ENCODE measurements at places on chromosomes 2 and 18.

DNA sequence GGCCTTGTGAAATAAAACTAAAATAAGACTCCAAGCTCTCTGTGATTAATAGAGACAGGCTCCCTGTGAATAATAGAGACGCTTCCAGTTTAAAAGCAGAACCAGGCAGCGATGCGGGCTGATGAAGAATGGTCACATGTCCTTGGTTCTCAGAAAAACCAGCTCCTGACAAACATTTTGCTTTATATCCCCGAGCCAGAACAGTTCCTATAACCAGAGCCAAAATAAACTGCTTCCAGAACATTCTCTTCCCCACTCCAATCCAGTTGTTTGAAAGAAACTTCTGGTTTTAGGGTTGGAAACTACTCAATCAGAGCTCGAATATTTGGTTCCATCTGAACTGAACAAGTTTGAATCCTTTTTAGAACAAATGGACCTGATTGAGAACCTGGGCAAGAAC, 213.7 kb downstream of the TSN start:
- DNase-seq = no peak

DNA sequence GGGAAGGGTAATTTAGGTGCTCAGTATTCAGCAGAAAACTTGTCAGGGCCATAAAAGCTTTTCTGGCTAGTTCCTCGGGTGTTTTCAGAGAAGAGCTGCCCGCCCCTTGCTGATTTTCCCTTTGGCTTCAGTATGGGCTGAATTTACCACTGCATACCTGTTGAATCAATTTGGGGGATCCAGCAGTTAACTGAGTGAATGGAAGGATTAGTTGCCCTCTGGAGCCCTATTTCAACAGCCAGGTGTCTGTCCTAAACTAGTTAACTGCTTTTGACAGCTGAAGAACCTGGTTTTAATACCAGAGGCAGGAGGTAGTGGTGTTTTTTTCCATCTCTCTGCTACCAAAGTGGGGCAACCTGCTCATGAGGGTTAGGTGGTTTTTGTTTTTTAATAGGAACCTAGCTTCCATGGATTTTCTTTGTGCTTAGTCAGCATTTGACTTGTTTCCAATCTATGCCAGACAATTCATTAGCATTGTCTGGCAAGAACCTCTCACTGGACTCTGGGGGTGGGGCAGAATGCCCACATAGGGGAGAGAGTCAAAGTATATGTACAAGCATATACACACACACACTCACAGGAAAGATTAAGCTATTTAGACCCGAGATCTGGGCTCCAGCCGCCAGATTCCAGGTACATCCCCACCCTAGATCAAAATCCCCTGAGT, 166.5 kb upstream of the SIX3 start:
- DNase-seq = no peak

GRCh38 chr2:207750345-207750744, 19.4 kb downstream of the FZD5 start:
- no peak for DNase-seq

DNA sequence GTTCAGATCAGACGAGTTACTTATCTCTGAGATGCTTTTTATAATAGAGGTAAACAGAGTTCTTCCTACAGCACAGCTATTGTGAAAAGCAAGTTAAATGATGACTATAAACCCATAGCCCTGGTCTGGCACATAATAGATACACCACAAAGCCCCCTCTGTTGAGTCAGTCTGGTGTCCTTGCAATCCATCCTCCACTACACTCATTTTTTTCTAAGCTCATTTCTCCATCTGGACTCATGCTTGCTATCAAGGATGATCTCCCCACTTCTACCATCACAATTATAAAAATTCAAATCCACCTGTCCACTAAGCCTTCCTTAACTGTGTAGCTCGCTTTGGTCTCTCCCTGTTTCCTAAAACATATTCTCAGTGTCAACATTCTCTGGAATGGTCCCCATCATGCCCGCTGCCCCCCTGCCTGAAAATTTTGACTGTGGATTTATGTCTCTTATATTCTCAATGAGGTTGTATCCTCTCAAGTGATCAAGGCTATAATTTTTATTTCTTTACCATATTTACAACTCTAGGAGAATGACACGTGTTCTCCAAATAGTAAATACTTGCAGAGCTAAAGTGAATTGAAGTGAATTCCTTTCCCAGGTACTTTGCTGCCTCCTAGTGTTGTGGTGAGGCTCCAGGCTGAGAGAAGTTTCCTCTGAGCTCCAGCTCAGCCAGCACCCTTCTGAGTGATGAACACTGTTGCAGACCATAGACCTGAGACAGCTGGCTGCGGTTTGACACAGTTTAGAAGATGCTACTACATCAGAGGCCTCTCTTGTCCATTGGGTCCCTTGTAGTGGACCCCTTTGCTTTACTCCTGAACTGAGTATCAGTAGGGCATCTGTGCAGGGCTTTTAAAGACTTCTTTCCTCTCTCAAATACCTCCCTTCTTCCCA, 108.7 kb downstream of the DPP10 start:
- no peak for DNase-seq

DNA sequence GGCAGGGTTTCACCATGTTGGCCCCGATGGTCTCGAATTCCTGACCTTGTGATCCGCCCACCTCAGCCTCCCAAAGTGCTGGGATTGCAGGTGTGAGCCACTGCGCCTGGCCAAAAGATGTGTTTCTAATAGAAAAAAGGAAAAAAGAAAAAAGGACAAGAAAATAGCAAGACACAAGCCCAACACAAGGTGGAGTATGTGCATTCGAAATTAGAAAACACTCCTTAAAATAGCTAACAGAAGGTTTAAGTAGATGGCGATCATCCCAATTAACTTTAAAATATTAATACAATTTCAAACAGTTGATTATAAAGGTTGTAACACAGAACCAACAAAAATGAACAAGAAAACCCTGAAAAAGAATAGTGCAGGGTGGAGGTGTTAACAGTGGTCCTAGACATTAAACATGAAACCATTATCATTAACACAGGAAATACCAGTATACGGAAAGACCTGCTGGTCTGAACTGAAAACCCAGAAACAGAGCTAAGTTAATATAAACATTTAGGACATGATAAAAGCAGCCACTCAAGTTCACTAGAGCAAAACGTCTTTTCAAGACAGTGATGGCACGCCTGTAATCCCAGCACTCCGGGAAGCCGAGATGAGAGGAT, 57.9 kb downstream of the HDLBP start:
- DNase-seq = no peak

DNA sequence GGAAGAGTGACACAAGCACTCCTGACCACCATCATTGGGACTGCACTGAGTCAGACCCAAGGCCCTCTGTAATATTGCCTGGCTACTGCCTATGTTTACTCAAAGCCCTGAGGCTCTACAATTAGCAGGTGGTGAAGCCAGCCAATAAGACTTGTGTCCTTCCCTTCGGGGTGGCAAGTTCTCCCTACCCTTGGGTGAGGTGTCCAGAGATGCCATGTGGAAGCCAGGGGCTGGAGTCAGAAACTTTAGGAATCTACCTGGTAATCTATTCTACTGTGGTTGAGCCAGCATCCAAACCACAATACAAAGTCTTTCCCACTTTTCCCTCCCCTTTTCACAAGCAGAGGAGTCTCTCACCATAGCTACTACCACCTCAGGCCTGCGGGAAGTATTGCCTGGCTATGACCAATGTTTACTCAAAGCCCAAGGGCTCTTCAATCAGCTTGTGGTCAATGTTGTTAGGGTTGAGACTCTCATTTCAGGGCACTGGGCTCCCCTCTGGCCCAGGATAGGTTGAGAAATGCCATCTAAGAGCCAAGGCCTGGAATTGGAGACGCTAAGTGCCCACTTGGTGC, 17.6 kb downstream of the DHRS9 start:
- DNase-seq = no peak

DNA sequence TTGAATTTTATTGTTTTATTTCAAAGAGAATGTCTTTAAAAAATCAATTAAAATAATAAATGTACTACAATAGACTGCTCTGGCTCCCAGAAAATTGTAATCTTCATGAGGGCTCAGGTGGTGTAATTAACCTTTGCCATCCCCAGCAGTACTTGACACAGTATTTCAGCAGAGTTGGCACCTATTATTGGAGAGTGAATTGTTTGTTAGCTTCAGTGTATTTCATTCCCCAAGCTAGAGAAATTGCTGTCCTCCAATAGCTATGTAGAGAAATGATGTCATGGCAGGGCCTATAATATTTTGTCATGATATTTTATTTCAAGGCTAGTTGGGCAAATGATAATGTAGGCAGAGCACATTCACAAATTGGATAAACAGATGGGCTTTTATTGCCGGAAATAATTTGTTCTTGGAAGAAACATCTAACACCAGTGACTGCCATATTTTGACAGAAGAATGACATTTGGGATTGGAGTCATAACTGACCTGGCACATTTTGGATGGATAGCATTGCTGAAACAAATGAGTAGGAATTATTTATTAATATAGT, 712.0 kb upstream of the NXPH2 start:
- no peak for DNase-seq

- DNase-seq = no peak
Measured at GRCh38 chr2:201908901-201909300, 102.6 kb downstream of the CDK15 start.

- DNase-seq = no peak
Measured at GRCh38 chr2:218720048-218721041, 9.7 kb downstream of the TTLL4 start.

DNA sequence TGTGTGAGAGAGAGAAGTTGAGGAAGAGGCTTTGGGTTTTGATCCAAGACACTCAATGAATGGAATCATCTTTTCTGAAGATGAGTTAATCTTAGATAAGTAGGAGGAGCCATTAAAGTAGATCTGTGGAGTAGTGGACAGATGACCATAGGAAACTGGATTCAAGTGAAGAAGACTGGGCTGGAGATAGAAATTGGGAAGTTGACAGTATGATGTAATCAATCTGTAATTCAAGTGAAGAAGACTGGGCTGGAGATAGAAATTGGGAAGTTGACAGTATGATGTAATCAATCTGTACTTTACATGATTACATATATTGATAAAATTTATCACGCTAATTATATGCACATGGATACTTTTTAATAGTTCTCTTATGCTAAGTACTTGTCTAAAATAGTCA, 92.8 kb downstream of the PHLPP1 start:
- no peak for DNase-seq

DNA sequence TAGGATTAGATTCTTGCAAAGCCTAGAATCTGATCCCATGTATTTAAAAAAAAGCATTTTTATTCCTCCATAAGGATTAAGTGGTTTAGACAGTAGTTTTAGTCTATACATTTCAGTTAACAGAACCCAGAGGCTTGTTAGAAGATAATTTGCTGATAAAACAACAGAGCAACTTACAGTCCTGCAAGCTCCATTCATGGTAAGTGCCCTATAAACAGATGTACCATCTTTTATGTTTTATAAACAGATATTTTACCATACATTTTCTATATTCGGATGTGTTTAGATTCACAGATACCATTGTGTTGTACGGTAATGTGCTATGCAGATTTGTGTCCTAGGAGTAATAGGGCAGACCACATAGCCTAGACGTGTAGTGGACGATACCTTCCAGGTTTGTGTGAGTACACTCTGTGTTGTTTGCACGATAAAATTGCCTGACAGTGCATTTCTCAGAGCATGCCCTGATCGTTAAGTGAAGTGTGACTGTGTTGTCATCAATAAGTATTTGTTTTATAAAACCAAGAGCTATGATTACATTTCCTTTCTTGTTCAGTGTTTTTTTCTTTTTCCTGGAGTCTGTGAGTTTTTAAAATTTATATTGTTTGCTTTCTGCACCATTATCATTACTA, 54.2 kb downstream of the CERS6 start:
- no peak for DNase-seq

GRCh38 chr2:153478289-153479261, at the start of gene RPRM:
Gene RPRM, minus strand, starts transcription at chr2:153478762. Its CDS starts 197 bp downstream, at chr2:153478565.
- DNase-seq = peak; percentile 8

- DNase-seq = no peak
Measured at GRCh38 chr2:36965751-36966369, 476 bp downstream of the STRN start.

DNA sequence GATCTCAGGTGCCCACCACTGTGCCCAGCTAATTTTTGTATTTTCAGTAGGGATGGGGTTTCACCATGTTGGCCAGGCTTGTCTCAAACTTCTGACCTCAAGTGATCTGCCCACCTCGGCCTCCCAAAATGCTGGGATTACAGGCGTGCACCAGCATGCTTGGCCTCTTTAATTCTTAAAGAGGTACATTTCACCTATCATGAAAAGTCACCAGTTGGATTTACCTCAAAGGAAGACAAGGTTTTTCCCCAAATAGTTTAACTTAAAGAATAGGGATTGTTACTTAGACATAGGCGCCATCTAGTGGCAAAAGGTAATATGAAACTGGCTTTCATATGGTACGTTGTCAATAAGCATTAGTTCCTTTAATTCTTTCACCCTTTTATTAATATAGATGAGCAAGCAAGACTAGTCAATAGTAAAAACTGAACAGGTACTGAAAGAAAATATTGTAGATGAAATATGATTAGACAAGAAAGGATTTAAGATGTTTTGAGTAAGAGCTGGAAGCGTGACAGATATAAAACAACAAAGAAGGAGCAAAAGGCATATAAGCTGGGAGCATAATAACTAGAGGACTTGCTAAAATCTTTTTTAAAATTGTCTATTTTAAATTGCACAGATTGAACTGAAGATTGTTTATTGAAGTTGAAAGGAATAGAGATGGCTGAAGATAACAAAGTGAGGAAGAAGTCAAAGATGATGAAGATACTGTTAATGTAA, 35.0 kb upstream of the PSMD14 start:
- no peak for DNase-seq

DNA sequence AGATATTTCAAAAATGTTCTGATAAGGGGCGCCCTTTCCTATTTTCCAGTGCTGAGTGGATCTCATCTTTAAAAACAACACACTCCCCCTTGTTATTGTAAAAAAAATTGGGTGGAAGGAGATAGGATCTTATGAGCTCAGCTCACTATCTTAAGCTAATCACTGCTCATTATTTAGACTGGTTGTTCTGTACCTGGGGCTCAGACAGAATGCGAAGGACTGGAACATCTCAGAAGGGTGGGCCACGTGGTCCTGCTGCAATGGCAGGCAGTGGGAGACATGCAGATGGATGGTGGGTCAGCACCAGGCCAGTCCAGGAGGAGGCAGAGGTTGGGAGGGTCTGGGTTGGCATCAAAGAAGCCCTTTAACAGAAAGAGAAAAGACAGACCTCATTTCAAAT, 48.3 kb upstream of the GPR155 start:
- DNase-seq = no peak

- no peak for DNase-seq
Measured at GRCh38 chr18:2656981-2657512, 1.5 kb downstream of the SMCHD1 start.
